ENCODE measurements at places on chromosomes 6 and 20. TPM values are rescaled to one million over a fixed set of nuclear protein-coding genes. Genes with fewer than 3 reads are reported as not detected.
A peak's percentile ranks its signal among the peaks of the same experiment; 100 is the strongest.

DEFB116 gene
- total RNA-seq: not detected

SLC22A16 gene
- not detected for total RNA-seq

IYD gene
- not detected for total RNA-seq

DEFB127 gene
- total RNA-seq: not detected

DNA sequence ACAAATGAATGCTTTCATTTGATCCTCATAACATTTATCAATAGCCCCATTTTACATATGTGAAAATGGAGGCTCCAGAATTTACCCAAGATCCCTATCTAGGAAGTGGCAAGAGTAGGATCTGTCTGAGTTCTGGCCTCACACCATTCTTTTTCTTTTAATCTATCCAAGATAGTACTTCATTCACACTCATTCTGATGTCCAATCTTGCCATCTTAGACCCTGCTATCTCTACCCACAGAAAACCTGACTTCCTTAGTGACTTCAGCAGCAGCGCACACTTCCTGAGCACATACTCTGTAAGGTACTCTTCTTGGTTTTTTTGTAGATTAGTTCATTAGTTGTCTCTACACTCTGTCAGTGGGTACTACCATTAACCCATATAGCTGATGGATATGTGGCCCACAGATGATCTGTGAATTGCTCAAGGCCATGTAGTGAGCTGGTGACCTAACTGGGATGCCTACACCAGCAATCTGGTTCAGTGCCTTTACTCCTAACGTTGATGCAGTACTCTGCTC, 36.3 kb downstream of the COX4I2 start:
- peaks cover 86% of the 10 kb centered on the region for H3K4me1 ChIP-seq
- H3K4me3 ChIP-seq: no peak overlapping the region
- H3K27ac ChIP-seq: peak overlapping the region; percentile 82
- no peaks in the 10 kb centered on the region for H3K36me3 ChIP-seq
- H3K27me3 ChIP-seq: no peaks in the 10 kb centered on the region

DNA sequence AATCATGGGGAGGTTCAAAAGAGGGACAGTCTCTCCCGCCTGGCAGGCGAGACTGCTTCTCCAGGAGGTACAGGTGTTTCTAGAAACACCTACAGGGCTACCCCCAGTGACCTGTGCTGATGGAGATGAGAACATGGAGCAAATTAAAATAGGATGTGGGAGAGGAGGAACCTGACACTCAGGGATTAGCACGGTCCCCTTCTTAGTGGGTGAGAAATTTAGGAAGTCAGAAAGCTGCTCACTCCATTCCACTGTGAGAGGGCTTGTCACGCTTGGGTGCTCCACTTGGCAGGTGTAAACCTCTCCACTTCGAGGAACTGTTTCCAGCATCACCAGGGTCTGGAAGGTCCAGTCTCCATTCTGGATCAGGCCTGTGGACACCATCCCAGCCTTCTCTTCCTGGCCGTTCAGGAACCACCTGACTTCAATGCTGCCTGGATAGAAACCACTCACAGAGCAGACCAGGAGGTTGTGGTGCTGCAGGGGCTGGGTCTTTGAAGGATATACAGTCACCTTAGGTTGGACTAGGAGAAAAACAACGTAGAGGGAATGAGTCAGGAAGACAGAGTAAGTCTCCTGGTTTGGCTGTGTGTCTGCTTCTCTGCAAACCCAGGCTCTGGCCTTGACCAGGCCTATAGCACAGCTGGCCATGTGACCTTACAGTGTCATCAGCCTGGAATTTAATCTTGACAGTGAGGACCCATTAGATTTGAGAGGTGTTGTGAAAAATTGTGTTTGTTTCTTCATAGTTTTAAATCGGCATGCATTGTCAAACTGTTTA, 8.1 kb downstream of the HLA-DRB1 start:
- H3K27ac ChIP-seq: no peak overlapping the region
- no peak for DNase-seq
- no peak overlapping the region for H3K4me3 ChIP-seq
- H3K36me3 ChIP-seq: no peaks in the 10 kb centered on the region
- H3K4me1 ChIP-seq: no peaks in the 10 kb centered on the region
- no peaks in the 10 kb centered on the region for H3K27me3 ChIP-seq

GRCh38 chr6:151681433-151682059, 125.9 kb upstream of the ESR1 start:
- H3K4me1 ChIP-seq: no peaks in the 10 kb centered on the region
- no peak for DNase-seq
- H3K27ac ChIP-seq: peak overlapping the region; percentile 36
- no peaks in the 10 kb centered on the region for H3K27me3 ChIP-seq
- H3K4me3 ChIP-seq: peak overlapping the region; percentile 24

GRCh38 chr20:5864428-5864827, 85.9 kb downstream of the TRMT6 start:
- no peak overlapping the region for H3K4me3 ChIP-seq
- no peaks in the 10 kb centered on the region for H3K27me3 ChIP-seq
- H3K27ac ChIP-seq: peak overlapping the region; percentile 91
- no peak for DNase-seq

GRCh38 chr6:9766240-9766915, 648.5 kb downstream of the TFAP2A start:
- no peak overlapping the region for H3K27ac ChIP-seq
- H3K27me3 ChIP-seq: no peaks in the 10 kb centered on the region
- H3K4me1 ChIP-seq: no peaks in the 10 kb centered on the region
- H3K4me3 ChIP-seq: no peak overlapping the region
- H3K36me3 ChIP-seq: no peaks in the 10 kb centered on the region

All from gastrocnemius medialis (tissue), 4 donors.